ENCODE measurements at places on chromosomes 1 and 21. TPM values are rescaled to one million over a fixed set of nuclear protein-coding genes. Genes with fewer than 3 reads are reported as not detected.

- no peak for DNase-seq
These were observed 13.0 kb upstream of the CLDN19 start for GRCh38 chr1:42753070-42753469.

The LAMC2 gene
- polyA plus RNA-seq: 7.4 TPM

DNA sequence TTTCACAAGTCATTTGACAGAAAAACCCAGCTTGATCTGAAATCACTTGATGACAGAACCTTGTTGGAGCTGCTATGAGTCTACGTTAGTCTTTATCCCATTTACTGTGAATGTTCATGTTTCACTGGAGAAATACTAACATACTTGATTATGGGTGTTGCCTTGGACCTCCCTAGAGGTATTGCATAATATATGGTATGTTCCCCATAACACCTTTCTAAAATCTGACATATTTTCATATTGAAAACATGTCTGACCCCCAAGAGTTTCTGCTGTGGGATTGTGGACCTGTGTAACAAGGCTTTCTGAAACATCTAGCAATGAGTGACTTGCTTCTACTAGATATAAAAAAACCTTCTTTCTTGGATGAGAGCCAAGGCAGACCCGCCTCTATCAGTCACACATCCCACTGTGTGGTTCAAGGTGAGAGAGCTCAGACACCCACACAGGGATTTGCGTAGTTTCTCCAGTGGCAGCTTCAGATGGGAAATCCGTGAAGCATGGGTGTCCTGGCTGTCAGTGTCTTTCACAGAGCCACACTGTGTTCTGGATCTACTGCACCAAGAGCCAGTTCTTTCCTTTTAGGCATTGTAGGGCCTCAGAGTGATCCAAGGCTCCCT, 4.6 kb downstream of the NENF start:
- no peak for DNase-seq

GRCh38 chr1:19557609-19558051, 72.3 kb upstream of the CAPZB start:
- DNase-seq: no peak

The CYP4X1 gene
- 7.8 TPM for polyA plus RNA-seq

The C1orf50 gene
- 15.1 TPM for polyA plus RNA-seq

The RHD gene
- polyA plus RNA-seq: 0.37 TPM

The LDLRAP1 gene
- 15.3 TPM for polyA plus RNA-seq

All from renal cortex interstitium (tissue), 15 donors.